HFFc6 (cell line): ENCODE measurements at places on chromosomes 13 and 19. TPM values are rescaled to one million over a fixed set of nuclear protein-coding genes. Genes with fewer than 3 reads are reported as not detected.

- peak overlapping the region; percentile 72 for H3K27ac ChIP-seq
- H3K36me3 ChIP-seq: peaks cover 10% of the 10 kb centered on the region
- H3K27me3 ChIP-seq: no peaks in the 10 kb centered on the region
- peak overlapping the region; percentile 71 for H3K4me3 ChIP-seq
- peak; percentile 82 for DNase-seq
These were observed 83.6 kb upstream of the KLF12 start for GRCh38 chr13:74217811-74218210.

- H3K4me1 ChIP-seq: no peaks in the 10 kb centered on the region
- H3K27me3 ChIP-seq: peaks cover 26% of the 10 kb centered on the region
- peaks cover 5% of the 10 kb centered on the region; the same call in 1 of the 2 replicates for H3K36me3 ChIP-seq
- DNase-seq: no peak
- no peak overlapping the region for H3K4me3 ChIP-seq
These were observed 167.2 kb upstream of the SERP2 start for GRCh38 chr13:44206434-44206833.

GRCh38 chr19:40612831-40613689, 11.9 kb downstream of the LTBP4 start:
- H3K4me1 ChIP-seq: peaks cover 28% of the 10 kb centered on the region
- H3K4me3 ChIP-seq: peak overlapping the region; percentile 91
- H3K36me3 ChIP-seq: no peaks in the 10 kb centered on the region
- peaks cover 1% of the 10 kb centered on the region for H3K27me3 ChIP-seq

- H3K27ac ChIP-seq: peak overlapping the region; percentile 91
- H3K36me3 ChIP-seq: peaks cover 12% of the 10 kb centered on the region
- H3K27me3 ChIP-seq: peaks cover 4% of the 10 kb centered on the region
- peaks cover 15% of the 10 kb centered on the region for H3K4me1 ChIP-seq
- no peak for DNase-seq
- H3K4me3 ChIP-seq: peak overlapping the region; percentile 96
These were observed 1.5 kb downstream of the BABAM1 start for GRCh38 chr19:17268754-17269153.

DNA sequence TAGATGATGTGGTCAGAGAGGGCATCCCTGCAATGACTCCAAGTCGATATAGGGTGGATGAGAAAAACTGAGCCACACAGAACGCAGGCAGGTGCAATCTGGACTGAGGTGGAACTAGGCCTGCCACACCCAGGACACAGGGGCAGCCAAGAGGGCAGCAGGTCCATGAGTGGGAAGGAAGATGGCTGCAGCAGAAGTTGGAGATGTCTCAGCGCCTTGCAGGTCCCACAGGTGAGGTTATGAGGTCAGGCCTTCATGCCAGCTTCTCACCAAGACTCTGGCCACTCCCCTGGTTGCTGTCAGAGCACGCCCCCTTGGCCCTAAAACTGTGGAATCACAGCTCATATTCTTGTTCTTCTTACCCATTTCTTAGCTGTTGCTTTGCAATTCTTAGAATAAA, 147.7 kb upstream of the VSTM2B start:
- no peaks in the 10 kb centered on the region for H3K4me1 ChIP-seq
- H3K4me3 ChIP-seq: no peak overlapping the region
- no peak overlapping the region for H3K27ac ChIP-seq
- DNase-seq: no peak

RFPL4A gene
- total RNA-seq: not detected in 3 replicates

DNA sequence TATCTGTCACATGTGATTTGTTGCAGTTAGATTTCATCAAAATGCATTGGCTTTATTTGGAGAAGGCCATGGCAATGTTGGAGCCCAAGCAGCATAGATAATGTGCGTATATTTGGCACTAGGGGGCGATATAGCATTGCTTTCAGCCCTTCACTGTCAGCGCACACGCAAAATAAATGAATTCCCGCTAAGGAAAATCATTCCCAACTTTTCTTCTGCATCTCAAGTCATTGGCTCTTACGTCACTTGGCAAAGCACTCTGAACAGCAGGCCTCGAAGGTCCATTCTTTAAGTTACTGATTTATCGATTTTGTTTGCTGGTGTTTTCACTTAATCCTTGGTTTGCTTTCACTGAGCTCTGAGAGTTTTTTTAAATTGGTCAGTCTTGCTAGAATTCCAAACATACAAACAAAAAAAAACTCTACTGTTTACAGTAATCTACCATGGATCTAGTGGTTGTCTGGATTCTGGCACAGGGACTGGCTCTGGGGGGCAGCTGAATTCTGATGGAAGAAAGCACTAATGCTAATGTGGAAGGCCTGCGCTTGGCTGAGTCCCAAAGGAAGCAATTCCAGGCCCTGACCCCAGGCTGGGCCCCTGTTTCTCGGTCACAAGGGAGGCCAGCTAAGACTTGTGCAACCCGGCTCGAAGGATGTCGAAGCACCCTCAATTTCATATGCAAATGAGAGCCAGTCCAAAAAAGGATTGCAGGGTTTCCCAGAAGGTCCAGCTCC, 97.7 kb upstream of the IPO5 start:
- H3K36me3 ChIP-seq: peaks cover 5% of the 10 kb centered on the region
- H3K4me3 ChIP-seq: no peak overlapping the region; the same call in 1 of the 2 replicates
- peak overlapping the region; percentile 10 for H3K27ac ChIP-seq
- H3K4me1 ChIP-seq: peaks cover 47% of the 10 kb centered on the region
- no peaks in the 10 kb centered on the region for H3K27me3 ChIP-seq
- DNase-seq: peak; percentile 66

GRCh38 chr19:12639901-12640613, 26.5 kb downstream of the MAN2B1 start:
- peak overlapping the region; percentile 53; the same call in 1 of the 2 replicates for H3K27ac ChIP-seq
- H3K27me3 ChIP-seq: no peaks in the 10 kb centered on the region; the same call in 1 of the 2 replicates
- H3K4me3 ChIP-seq: peak overlapping the region; percentile 65
- DNase-seq: peak; percentile 25

GRCh38 chr13:25420161-25420560, 48.4 kb downstream of the ATP8A2 start:
- no peak overlapping the region for H3K27ac ChIP-seq
- H3K4me1 ChIP-seq: no peaks in the 10 kb centered on the region
- H3K36me3 ChIP-seq: no peaks in the 10 kb centered on the region
- no peaks in the 10 kb centered on the region; the same call in 1 of the 2 replicates for H3K27me3 ChIP-seq

GRCh38 chr13:101323601-101324000, 92.7 kb downstream of the NALCN start:
- no peak overlapping the region for H3K27ac ChIP-seq
- H3K4me1 ChIP-seq: no peaks in the 10 kb centered on the region
- H3K27me3 ChIP-seq: no peaks in the 10 kb centered on the region
- no peak overlapping the region for H3K4me3 ChIP-seq
- H3K36me3 ChIP-seq: no peaks in the 10 kb centered on the region

DNA sequence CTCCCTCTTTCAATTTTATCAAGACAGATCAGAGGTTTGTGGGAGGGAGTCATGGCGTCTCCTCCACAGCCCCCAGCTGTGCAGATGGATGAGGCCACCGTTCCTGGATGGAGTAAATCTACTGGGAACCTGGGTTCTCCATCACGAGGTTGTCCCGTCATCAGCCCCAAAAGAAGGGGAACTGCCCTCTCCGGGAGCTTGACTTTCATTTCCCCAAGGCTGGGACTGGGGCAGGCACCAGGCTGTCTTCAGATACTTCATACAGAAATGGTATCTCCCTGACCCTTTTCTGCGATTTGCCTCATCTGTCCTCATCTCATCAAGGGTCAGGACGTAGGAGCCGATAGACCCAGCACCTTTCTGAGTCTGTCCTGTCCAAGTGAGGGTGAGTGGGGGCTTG, 9.8 kb downstream of the LILRB2 start:
- H3K27me3 ChIP-seq: peaks cover 32% of the 10 kb centered on the region
- H3K4me1 ChIP-seq: no peaks in the 10 kb centered on the region
- DNase-seq: no peak
- H3K4me3 ChIP-seq: no peak overlapping the region
- no peaks in the 10 kb centered on the region for H3K36me3 ChIP-seq

- peaks cover 30% of the 10 kb centered on the region for H3K27me3 ChIP-seq
- peaks cover 8% of the 10 kb centered on the region; the same call in 1 of the 2 replicates for H3K4me1 ChIP-seq
- peak overlapping the region; percentile 69; the same call in 1 of the 2 replicates for H3K4me3 ChIP-seq
- DNase-seq: no peak
These were observed 1.2 kb downstream of the CADM4 start for GRCh38 chr19:43638214-43638994.

RNASEH2B gene
- 12.4 to 18.7 TPM (median 17.4 TPM) in 3 replicates for total RNA-seq

GRCh38 chr19:42010245-42011126, 16.5 kb upstream of the ATP1A3 start:
- no peak overlapping the region for H3K27ac ChIP-seq
- DNase-seq: no peak
- H3K27me3 ChIP-seq: peaks cover 12% of the 10 kb centered on the region
- H3K4me3 ChIP-seq: no peak overlapping the region
- peaks cover 12% of the 10 kb centered on the region for H3K4me1 ChIP-seq

GRCh38 chr13:90154311-90154960, 1193.1 kb upstream of the MIR17HG start:
- H3K4me1 ChIP-seq: no peaks in the 10 kb centered on the region; the same call in 1 of the 2 replicates
- H3K36me3 ChIP-seq: no peaks in the 10 kb centered on the region
- no peak overlapping the region for H3K4me3 ChIP-seq
- no peak for DNase-seq
- no peak overlapping the region for H3K27ac ChIP-seq

ZNF493 gene
- 3.2 to 5.2 TPM (median 4.3 TPM) in 3 replicates for total RNA-seq

DNA sequence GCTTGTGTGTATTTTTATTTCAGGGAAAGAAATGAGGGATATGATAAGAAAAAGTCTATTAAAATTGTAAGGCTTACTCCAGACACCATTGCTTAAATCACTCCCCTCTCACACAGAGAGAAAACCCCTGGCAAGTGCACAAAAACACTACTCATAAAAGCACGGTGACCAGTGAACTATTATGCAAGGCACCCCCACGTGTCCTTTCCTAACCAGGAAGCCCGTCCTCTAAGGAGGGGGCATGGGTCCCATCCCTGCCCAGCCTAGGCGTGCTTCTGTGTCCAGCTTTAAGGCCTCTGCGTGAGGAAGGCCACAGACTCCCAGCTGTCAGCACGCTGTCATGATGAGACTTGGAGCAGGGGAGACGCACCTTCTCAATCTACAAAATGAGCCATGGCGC, 83.5 kb downstream of the SLC7A1 start:
- H3K4me1 ChIP-seq: peaks cover 81% of the 10 kb centered on the region
- H3K4me3 ChIP-seq: no peak overlapping the region
- H3K27ac ChIP-seq: peak overlapping the region; percentile 90
- no peak for DNase-seq

GRCh38 chr13:76950101-76950500, 1.8 kb downstream of the ACOD1 start:
- H3K4me1 ChIP-seq: peaks cover 15% of the 10 kb centered on the region
- H3K36me3 ChIP-seq: no peaks in the 10 kb centered on the region
- peaks cover 5% of the 10 kb centered on the region for H3K27me3 ChIP-seq

DNA sequence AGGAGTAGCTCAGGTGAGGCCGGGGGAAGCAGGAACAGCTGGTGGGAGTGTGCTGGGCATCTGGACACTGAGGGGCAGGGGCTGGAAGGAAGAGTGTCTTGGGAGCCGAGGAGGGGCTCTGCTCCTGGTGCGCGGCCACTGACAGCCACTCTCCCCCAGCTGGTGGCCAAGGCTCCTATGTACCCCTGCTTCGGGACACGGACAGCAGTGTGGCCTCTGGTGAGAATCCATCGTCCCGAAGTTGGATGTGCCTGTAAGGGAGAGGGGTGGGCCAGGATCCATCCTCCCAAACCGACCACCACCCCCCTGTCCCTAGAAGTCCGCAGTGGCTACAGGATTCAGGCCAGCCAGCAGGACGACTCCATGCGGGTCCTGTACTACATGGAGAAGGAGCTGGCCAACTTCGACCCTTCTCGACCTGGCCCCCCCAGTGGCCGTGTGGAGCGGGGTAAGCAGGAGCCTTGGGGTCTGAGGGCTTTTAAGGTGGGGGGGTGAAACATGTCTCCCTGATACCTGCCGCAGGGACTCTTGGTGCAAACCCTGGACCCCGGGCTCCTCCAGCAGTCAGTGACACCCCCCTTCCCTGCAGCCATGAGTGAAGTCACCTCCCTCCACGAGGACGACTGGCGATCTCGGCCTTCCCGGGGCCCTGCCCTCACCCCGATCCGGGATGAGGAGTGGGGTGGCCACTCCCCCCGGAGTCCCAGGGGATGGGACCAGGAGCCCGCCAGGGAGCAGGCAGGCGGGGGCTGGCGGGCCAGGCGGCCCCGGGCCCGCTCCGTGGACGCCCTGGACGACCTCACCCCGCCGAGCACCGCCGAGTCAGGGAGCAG, 2.0 kb upstream of the USF2 start:
- H3K4me1 ChIP-seq: peaks cover 12% of the 10 kb centered on the region
- H3K27me3 ChIP-seq: peaks cover 10% of the 10 kb centered on the region
- H3K36me3 ChIP-seq: peaks cover 4% of the 10 kb centered on the region; the same call in 1 of the 2 replicates
- DNase-seq: no peak
- H3K4me3 ChIP-seq: peak overlapping the region; percentile 97

GRCh38 chr13:28313579-28313978, 175.2 kb downstream of the PAN3 start:
- no peaks in the 10 kb centered on the region for H3K27me3 ChIP-seq
- peak; percentile 44 for DNase-seq
- H3K36me3 ChIP-seq: peaks cover 10% of the 10 kb centered on the region
- no peak overlapping the region for H3K27ac ChIP-seq

DNA sequence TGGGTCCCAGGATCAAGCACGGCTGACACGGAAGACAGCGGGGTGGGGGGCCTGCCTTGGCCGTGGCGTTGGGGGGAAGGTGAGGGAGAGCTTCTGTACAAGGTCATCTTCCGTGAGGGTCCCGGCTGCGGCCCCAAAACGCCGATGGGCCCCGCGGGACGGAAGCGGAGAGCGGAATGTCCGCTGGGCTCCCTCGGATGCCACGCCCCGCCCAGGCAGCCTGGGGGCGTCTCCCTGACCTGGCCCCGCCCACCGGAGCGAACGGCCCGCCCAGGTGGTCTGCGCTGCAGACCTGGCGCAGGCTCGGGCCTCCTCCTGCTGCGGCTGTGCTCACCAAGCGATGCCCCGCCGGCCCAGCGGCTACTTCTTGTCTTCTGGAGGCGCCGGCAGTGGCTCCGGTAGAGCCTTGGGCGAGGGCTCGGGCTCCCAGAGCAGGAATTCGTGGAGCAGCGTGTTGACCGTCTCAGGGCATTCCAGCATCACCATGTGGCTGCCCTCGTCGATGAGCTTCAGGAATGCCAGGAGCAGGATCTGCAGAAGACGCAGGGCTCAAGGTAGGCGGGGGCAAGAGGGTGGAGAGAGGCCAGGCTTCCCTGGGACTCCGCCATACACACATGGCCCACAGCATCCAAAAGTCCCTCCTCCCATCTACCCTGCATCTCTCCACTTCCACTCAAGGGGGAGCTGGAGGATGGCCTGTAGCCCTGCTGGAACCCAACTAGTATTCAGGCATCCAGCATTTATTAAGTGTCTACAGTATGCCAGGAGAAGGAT, 10.7 kb downstream of the ABHD8 start:
- H3K27ac ChIP-seq: peak overlapping the region; percentile 79
- H3K4me1 ChIP-seq: peaks cover 15% of the 10 kb centered on the region
- H3K36me3 ChIP-seq: no peaks in the 10 kb centered on the region
- peak overlapping the region; percentile 88 for H3K4me3 ChIP-seq
- H3K27me3 ChIP-seq: no peaks in the 10 kb centered on the region

DNA sequence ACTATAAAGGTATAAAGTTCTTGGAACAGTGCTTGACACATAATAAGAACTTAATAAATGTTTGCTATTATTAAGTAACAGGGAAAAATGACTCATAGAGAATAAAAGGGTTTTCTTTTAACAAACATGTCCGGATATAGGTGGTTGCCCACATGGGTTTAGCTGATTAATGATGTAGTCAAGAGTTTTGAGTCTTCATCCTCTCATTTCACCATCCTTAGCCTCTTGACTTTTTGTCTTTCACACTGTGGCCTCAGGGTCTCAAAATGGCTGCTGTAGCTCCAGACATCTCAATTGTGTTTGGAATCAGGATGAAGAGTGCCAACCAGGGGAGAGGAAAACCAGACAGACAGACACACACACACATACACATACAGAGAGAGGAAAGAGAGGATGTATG, 97.9 kb downstream of the HSPH1 start:
- no peak for DNase-seq
- peaks cover 1% of the 10 kb centered on the region for H3K27me3 ChIP-seq
- no peak overlapping the region for H3K4me3 ChIP-seq
- H3K4me1 ChIP-seq: peaks cover 20% of the 10 kb centered on the region
- no peak overlapping the region for H3K27ac ChIP-seq
